ENCODE measurements at places on chromosomes 1 and 21. TPM values are rescaled to one million over a fixed set of nuclear protein-coding genes. Genes with fewer than 3 reads are reported as not detected.

C4BPA gene
- polyA plus RNA-seq = 0.59 TPM

SLC35F3 gene
- polyA plus RNA-seq = 0.42 TPM

STUM gene
- 1.5 TPM for polyA plus RNA-seq

CNIH3 gene
- polyA plus RNA-seq = 10.5 TPM

FAM131C gene
- polyA plus RNA-seq = 1.9 TPM

CCDC30 gene
- polyA plus RNA-seq = 21.0 TPM

SPRR2E gene
- polyA plus RNA-seq = not detected

TMEM50B gene
- polyA plus RNA-seq = 77.0 TPM

TBX19 gene
- 1.7 TPM for polyA plus RNA-seq

CD5L gene
- not detected for polyA plus RNA-seq

TNNT2 gene
- polyA plus RNA-seq = 56.2 TPM

AMPD1 gene
- polyA plus RNA-seq = not detected

C1orf226 gene
- polyA plus RNA-seq = 19.7 TPM

FAM72C gene
- polyA plus RNA-seq = 2.9 TPM

RABIF gene
- polyA plus RNA-seq = 9.3 TPM

HAO2 gene
- polyA plus RNA-seq = 117 TPM

FCRL4 gene
- not detected for polyA plus RNA-seq

SLC45A3 gene
- polyA plus RNA-seq = 8.6 TPM

SIM2 gene
- polyA plus RNA-seq = 33.7 TPM

ITPKB gene
- 26.3 TPM for polyA plus RNA-seq

YIPF1 gene
- polyA plus RNA-seq = 31.5 TPM

SDHC gene
- 265 TPM for polyA plus RNA-seq

MNDA gene
- 5.8 TPM for polyA plus RNA-seq

CBR1 gene
- polyA plus RNA-seq = 66.2 TPM

HSPA6 gene
- 1.3 TPM for polyA plus RNA-seq

CD247 gene
- polyA plus RNA-seq = 0.36 TPM

USP48 gene
- polyA plus RNA-seq = 62.6 TPM

FBXO28 gene
- polyA plus RNA-seq = 30.9 TPM

PLA2G2D gene
- polyA plus RNA-seq = 0.09 TPM

CFAP74 gene
- 1.2 TPM for polyA plus RNA-seq

PEAR1 gene
- polyA plus RNA-seq = 24.0 TPM
